Panc1 (cell line): ENCODE measurements at places on chromosomes 4 and X.

DNA sequence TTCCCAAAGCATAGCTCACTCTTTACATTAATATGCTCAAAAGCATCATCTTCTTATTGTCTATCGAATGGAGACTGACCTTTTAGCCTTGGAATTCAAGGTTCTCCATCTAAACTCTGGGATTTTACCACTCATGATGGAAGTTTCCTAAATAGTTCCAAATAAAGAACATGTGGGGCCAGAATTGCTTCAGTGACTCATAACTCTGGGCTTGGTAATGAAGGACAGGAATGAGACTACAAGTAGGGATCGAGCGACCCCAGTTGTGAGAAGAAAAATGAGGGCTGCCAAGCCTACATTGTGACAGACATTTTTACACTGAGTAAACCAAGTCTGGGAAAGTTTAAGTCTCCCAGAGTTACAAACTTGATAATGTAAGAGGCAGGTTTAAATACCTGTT, 269.9 kb downstream of the CBLL2 start:
- DNase-seq = no peak

- no peak for DNase-seq
Observed at GRCh38 chr4:102139932-102140331, 205.3 kb downstream of the SLC39A8 start.

GRCh38 chr4:3676196-3676595, 90.0 kb upstream of the ADRA2C start:
- no peak for DNase-seq

DNA sequence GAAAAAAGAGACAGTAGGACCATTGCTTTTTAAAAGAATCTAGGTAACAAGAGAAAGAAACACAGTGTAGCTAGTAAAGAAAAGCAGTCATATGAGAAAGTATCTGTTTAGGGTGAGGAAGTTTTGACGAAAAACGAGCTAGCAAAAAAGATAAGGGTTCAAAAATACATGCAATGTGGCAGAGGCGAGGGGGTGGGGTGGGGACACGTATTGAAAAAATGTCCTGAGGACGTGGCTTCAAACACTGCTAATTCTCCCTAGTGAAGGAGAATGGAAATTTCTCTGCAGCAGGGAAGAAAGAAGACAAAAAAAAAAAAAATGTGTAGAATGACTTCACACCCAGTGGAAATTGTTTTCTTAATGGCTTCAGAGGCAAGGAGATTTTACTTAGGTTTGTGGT, 856.4 kb upstream of the INTU start:
- DNase-seq = no peak

GRCh38 chrX:119648421-119648775, 42.2 kb upstream of the NKRF start:
- DNase-seq = no peak

DNA sequence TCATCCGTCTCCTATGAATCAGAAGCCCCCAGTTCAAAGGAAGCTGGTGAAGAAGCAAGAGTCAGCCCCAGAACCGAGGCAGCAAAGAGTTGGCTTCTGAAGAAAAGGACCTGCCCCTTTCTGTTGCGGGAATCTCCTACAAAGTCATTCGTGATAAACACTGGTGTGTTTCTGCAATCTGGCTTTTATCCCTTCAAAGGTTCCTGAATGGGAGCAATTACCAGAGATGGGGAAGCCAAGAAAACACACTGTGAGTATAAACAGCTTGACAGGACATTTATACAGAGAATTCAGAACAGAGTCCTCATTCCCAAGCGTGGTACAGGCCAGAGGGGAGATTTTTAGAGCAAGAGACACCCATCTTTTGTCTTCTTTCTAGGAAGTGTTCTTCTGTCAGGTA, 226.8 kb upstream of the LNX1 start:
- no peak for DNase-seq

- no peak for DNase-seq
Observed at GRCh38 chr4:166991006-166991561, 243.2 kb downstream of the SPOCK3 start.

- no peak for DNase-seq
Observed at GRCh38 chr4:27716693-27717430, 856.2 kb downstream of the STIM2 start.

- DNase-seq = no peak
Observed at GRCh38 chrX:39759526-39760224, 338.1 kb downstream of the BCOR start.

GRCh38 chr4:6834867-6835266, 52.3 kb downstream of the KIAA0232 start:
- peak; percentile 7 for DNase-seq

DNA sequence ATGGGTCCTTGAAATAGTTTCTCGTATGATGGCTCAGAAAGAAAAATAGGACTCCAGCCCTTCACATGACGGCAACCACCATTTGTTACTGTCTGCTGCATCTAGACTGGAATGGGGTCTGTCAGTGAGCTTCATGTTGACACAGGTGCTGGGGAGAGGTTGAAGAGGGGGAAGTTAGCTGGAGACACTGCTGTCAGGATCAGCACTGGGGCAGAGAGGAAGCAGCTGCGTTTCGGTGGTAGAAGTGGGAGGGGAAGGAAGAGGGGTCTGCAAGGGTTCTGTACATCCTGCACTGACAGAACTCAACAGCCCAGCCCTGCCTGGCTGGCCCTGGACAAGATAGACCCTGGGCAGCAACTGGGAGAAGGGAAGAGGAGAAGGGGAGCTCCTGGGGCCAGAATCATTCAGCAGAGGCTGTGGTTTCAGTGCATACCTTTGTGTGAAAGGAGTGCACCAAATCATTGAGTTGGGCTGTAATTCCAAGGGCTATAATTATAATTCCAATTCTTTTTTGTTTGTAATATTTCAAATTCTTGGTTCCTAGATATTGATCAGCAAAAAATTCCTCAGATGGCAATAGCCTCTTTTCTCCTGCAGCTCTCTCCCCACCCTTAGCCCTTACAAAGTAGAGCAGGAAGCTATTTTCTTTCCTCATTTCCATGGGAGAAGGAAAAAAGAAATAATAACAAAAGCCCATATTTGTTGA, 119.4 kb upstream of the C1GALT1C1 start:
- DNase-seq = no peak
